ENCODE measurements at places on chromosomes 12 and 14.

GRCh38 chr12:116642106-116642505, 82.9 kb downstream of the MAP1LC3B2 start:
- no peak for DNase-seq

- no peak for DNase-seq
Observed at GRCh38 chr12:88360343-88360742, 218.2 kb downstream of the TMTC3 start.

GRCh38 chr12:5310151-5310550, 121.8 kb upstream of the NTF3 start:
- no peak for DNase-seq

DNA sequence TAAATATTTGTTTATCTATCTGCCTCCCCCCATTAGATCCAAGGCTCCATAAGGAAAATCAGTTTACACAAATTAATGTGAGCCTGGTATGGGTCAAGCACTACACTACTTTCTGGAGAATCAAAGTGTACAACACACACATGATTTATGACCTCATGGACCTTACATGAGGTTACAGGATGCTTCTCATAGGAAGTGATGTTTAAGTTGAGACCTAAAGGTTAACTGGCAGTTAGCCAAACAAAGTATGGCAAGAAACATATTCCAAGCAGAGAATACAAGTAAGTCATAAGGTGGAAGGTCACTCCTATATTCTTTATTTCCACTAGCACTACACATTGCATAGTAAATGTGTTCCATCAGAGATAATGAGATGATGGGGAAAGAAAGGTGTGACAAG, 39.2 kb downstream of the OSBPL8 start:
- DNase-seq, result no peak

DNA sequence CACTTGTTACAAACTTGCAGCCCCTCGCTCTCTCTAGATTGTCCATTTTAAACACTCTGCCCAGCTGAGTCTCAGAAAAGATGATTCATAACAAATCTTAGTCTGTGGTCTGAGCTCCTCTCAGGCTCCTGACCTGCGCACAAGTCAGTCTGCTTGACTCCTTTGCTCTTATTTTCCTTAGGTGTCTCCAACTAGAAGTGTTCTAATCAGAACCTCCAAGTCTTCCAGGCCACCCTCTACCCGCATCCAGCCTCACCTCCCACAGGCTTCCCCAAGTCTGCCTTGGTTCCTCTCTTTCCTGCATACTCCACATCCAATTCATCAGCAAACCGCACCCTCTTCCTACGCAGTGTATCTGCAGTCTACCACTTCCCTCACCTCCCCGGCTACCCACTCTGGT, 42.4 kb upstream of the BDKRB2 start:
- no peak for DNase-seq

GRCh38 chr14:76500480-76500879, 124.5 kb downstream of the ESRRB start:
- DNase-seq, result no peak

DNA sequence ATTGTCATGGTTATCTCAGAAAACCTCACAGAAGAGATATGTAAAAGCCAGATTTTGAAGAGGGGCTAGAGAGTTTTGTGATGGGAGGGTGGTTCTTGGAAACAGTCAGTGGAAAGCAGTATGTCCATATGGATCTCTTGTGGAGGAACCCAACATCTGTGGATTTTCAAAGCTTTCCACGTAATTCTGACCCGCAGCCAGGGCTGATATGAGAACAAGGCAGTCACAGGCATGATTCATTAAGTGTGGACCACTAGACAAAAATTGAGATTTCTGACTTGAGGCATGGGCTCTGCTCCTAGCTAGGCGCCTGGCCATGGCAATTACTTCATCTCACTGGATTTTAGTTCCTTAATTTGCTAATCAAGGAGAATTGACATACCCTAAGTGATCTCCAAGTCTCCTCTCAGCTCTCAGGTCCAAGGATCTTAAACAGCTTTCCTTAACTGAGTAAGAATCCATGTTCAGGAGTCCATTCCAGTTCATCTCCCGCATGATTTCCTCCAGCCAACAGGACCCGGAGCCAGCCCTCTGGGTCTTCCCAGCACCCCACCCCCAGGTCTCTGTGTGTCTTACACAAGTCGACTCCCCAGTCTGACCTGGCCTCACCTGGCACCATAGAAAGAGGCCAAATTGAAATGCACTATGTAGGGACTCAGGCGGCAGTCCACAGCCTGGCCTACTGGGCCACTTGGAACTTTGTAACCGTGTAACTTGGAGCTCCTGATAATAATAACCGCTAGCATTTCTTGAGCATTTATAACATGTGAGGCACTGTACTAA, 176.3 kb upstream of the PARP11 start:
- DNase-seq, result no peak

DNA sequence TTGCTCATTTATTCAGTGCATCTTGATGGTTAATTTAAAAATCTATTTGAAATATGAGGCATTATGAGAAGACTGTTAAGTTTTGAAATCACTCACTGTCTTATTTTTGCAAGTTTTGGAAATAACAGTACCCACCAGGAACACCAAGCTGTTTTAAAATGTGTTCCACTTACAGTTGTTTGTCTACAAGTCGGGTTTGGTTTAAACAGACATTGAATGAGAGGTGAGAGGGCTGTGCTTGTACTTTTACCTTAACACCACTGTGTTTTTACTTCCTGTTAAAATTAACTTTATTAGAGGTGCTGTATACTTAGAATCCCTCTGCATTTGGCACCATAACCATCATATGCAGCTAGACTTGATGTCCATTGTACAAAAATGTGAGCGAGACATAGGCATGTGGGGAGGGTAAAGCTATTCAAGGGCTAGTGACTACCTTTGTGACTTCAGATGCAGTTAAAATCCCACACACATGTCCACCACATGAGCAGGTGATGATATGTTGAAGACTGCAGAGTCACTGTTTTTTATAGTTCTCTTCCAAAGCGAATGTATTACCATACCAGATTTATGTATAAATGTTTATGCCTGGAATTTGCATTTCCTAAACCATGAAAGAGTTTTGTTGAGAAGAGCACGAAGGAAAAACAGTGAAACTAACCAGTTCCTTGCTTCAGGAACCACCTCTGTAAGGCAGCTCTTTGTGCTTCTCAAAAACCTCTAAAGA, 12.9 kb downstream of the ELK3 start:
- no peak for DNase-seq

DNA sequence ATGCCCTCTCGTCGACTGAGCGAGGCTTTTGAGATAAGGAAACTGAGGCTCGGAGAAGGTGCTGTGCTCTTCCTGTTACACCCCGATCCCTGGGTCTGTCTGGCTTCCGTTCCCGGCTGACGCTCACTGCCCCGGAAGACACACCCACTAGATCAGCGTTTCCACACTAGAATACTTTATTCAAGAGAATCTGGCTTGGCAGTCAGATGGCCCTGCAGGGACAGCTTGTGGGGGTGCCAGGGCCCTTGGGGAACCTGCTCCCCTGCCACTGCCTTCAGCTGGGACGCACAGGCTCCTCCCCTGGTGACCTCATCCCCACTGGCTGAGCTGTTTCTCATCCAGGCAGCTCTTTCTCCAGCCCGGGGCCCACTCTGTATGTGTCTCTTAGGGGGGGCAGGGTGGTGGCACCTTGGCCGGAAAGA, 13.7 kb downstream of the PGF start:
- DNase-seq, result peak; percentile 53

DNA sequence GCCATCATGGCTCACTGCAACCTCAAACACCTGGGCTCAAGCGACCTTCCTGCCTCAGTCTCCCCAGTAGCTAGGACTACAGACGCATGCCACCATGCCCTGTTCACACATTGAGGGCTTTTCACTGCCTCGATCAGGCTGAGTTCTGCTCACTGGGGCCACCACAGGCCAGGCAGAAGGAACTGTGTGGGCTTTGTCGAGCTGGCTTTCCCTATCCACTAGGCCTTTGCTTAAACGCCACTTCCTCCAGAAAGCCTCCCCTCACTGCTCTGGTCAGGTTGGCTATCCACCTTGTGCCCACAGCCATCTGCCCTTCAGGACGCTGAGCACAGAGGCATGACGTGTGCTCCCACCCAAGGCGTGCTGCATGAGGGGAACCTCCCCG, 45.2 kb downstream of the MLXIP start:
- no peak for DNase-seq

- no peak for DNase-seq
Observed at GRCh38 chr12:55931317-55931779, 386 bp downstream of the DGKA start.

- no peak for DNase-seq
Observed at GRCh38 chr14:46306267-46306666, 345.3 kb downstream of the RPL10L start.

- no peak for DNase-seq
Observed at GRCh38 chr14:61488417-61489401, 167.3 kb downstream of the PRKCH start.

DNA sequence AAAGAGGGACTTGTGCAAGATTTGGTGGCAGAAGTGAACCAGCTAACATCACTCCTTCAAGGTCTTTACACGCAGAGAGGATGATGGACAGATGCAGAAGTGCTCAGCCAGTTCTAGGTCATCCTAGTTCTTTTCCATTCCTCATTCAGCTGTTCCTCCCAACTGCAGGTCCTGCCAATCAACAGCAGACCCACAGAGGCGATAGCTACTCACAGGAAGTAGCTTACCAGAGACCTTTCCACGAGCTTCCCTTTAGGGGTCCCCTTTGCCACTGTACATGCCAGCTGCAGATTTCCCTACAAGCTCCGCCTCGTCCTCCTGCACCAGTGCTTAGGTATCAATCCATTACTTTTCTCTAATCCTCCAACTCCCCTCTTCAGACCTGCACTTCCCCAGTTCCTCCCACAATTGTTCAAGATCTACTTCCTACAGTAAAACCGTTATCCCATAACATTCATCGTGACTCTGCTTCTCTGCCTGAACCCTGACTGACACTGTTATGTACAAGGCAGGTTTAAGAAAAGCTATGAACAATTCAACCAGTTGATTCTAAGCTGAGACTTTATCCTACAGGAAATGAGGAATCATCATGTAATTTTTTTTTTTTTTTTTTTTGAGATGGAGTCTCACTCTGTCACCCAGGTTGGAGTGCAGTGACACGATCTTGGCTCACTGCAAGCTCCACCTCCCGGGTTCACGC, 22.5 kb downstream of the RECQL start:
- DNase-seq, result no peak

DNA sequence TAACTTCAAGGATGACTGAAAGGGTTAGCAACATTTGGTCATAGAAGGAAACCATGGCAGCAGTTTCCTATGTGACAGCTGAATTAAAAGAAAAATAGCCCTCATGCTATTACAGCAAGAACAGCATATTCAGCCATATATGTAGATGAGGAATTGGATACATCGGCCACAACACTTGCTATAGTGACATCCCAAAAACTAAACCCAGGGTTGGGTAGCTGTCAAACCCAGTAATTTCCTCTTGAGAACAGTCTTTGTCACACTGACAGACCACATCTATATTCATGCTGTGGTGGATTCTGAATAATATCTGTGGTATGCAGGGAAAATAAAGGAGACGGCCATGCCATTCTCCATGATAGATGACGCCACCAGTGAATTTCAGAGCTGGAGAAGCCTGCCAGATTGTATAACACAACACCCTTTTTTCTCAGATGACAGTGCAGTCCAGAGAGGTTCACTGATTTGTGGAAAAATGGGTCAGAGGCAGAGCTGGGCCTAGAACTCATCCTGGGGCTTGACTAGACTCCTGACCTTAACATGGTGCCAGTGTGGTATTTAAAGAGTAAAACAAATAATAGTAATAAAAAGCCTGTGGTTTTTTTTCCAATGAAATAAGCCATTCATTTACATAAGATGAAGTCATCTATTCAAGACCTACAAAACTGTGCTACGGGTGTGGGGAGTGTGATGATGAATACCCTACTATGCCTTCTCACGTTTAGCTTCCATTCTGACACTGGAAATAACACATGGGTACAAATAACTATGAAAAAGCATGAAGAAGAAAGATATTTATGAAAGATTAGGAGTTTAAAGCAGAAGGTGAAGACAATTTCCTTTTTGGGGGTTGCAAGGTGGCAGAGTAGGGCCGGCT, 32.3 kb downstream of the EFCAB11 start:
- peak; percentile 93 for DNase-seq

All from fibroblast of skin of abdomen (primary cell).